ENCODE measurements at places on chromosomes 4 and X.

- DNase-seq, result no peak
These were observed 93.4 kb downstream of the RS1 start for GRCh38 chrX:18578546-18578945.

- no peak for DNase-seq
These were observed 73.9 kb downstream of the APBB2 start for GRCh38 chr4:41140410-41140809.

GRCh38 chrX:44012484-44013096, 39.4 kb upstream of the NDP start:
- peak; percentile 77 for DNase-seq

DNA sequence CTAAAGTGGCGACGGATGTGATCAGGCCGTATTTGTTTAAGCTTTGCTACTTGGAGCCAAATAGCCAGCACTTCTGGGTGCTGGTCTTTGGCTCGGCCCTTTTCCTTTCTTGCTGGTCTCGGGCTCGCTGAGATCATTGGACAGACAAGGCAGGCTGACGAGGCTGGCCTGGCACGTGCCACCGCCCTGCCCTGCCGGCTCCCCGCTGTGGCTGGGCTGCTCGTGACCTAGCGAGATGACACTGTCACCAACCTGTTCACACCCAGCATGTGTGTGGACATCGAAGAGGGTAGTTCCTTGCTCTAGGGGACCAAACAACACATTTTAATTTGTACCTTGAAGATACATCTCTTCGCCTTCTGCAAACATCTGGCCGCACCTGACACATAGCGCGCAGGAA, 98.0 kb downstream of the ABLIM2 start:
- DNase-seq, result no peak

DNA sequence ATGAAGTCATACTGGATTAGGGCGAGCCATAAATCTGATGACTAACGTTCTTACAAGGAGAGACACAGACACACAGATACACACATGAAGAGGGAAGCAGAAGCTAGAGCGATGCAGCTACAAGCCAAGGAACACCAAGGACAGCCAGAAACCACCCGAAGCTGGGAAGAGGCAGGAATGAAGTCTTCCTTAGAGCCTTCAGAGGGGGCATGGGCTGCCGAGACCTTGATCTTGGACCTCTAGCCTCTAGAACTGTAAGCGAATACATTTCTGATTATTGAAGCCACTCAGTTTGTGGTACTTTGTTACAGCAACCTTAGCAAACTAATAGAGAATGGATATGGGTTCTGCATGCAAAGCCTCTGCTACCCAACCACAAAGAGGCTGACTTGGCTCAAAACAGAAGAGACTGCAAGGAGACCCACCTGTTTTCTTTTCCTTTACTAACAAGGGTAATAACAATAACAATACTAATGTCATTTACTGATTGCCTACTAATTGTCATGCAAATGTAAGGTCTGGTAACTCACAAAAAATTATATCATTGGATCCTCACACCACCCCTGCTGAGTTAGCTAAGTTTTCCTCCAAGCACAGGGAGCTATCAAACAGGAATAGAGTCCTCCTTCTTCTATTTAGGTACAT, 10.1 kb upstream of the LDB2 start:
- DNase-seq, result no peak

- DNase-seq, result peak; percentile 44
These were observed 30.2 kb upstream of the FAM9C start for GRCh38 chrX:13074297-13075262.
